ENCODE measurements at places on chromosomes 7 and 10.

DNA sequence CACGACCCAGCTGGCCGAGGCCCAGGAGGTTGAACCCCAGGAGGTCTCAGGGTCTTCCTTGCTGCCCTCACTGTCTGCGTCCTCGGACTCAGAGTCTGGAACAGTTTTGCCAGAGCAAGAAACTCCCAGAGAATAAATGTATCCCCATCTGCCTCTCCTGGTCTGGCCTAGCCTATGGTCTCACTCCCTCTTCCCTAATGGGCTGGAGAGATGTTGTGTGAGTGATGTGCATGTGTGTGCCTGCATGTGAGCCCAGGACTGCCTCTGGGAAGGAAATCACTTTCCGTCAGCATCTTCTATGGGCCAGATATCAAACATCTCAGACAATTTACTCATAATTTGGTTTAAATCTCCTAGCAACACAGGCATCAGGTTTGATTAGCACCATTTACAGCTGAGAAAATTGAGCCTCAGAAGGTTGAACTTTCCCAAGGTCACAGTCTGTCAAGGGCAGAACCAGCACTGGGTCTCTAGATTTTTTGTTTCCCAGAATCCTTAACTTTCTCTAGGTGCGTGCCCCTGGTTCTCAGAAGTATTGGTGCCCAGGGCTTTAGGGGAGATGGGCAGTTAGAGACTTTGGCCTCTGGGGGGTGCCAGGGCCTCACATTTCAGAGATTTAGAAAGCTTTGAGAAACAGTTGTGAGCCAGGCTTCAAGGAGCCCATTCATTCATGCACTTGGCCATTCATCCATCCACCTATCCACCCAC lies 4.9 kb downstream of the TMEM270 start:
- no peak for DNase-seq

DNA sequence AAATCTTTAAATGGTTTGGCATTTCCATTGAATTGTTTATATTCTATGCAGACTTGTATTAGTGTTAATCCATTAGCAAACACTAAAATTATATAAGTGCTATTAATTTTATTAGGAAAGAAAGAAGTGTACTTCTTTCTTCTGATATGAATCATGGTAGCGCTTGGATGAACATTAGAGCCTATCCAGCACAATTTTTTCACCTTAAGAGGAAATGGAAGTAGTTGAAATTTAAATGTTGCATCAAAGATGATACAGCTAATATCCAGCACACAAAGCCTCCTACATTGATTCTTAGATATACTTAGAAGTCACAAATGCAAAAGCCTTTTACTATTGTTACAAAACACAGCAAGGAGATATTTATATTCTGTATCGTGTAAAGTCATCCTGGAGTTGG lies 174.5 kb downstream of the AHR start:
- DNase-seq: no peak

DNA sequence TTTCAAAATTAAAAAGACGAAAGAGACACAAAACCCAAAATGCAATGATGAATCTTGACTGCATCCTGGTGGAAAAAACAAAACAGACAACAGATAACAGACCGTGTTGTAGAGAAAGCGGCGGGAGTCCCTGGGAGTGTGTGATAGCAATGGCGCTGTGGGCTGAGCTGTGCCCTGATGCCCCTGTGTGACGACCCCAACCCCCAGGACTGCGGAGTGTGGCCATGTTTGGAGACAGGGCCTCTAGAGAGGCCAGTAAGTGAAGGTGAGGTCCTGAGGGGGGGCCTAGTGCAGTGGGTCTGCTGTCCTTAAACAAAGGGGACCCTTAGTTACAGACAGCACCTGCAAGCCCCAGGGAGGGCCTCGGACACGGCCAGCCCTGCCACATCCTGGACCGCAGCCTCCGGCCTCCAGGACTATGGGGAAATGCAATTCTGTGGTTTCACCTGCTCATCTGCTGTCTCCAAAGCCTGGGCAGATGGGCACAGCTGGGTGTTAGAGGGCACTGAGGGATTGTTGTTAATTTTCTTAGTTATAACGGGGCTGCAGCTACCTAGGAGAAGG lies 277.7 kb downstream of the DNAJB6 start:
- DNase-seq: no peak

DNA sequence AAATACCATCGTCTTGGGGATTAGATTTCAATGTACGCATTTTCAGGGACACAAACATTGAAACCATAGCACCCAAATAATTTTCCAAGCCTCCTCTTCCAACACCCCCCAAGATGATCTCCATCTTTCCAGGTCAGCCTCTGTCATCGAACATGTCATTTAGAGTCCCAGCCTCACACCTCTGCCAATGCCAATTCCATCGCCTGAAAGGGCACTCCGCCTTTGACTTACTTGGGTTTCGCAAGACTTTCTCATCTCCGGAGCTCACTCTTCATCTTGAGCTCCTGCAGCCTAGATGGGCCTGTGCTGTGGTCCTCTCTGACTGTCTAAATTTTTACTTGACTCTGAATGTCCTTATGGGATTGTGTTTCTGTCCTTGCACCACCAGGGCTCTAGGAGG lies 10.4 kb upstream of the FAM241B start:
- no peak for DNase-seq

DNA sequence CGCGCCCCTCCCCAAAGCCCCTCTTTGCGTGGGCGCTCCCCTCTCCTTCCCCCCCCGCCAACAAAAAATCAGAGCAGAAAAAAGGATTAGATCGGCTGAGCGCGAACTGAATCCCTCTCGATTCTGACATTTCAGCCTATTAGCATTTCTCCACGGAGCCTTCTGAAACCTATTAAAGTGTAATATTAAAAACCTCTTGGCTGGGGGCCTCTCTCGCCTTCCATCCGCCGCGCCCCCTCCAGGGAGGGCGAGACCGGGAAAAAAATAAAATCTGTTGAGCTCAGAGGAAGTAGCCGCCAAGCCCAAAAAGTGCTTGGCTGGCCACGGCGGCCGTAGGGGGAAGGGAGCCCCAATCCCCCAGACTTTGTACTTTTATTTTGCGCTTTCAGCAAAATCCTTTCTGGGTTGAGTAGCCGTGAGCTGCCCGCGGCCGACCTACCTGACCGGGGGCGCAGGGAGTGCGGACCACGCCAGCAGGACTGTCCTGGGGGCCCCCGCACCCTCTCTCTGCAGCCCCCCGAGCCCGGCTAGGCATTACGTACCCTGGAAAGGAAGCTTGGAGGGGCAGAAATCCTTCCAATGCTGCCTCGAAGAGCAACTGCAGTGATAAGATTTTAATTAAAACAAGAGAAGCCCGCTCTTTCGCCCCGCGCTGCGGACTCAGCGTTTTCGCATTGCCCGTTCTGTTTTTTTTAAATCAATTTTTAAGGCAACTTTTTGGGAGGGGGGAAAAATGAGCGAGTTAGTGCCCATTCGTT lies 1.3 kb upstream of the TNRC18 start:
- no peak for DNase-seq

DNA sequence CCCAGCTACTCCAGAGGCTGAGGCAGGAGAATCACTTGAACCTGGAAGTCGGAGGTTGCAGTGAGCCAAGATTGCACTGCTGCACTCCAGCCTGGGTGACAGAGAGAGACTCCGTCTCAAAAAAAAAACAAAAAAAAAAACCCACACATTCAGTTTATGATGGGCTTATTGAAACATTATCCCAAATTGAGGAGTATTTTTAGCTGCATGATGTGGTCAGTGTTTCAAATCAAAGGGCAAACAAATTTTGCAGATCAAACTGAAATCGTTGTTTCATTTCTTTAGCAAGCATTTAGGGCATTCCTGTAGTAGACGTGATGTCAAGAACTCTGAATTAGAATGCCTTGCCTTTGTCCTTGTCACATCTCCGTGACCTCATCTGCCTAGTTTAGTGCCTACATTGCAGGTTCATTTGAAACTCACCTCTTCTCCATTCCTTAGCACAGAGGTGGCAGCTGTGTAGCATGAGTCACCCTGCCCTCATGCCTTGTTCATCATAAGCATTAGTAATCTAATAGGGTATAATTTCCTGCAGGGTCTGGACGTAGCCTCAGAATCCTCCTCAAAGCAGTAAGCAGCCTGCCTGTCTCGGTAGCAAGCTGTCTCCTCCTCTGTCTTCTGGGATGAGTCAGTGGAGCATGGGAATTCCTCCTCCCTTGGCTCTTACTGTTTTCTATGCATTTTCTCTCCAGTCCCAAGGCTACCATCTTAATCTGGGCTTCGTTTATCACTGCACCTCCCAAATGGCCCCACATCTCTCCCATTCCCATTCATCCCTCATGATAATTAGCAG lies 73.8 kb downstream of the CUL1 start:
- no peak for DNase-seq

GRCh38 chr10:103534621-103535498 lies 41.4 kb downstream of the NEURL1 start:
- DNase-seq: no peak

All from CD4-positive, alpha-beta T cell treated with Interleukin-1 beta for 1 hour (primary cell).